Natural killer cell (primary cell): ENCODE measurements at places on chromosomes 5 and 9. TPM values are rescaled to one million over a fixed set of nuclear protein-coding genes. Genes with fewer than 3 reads are reported as not detected.

DNA sequence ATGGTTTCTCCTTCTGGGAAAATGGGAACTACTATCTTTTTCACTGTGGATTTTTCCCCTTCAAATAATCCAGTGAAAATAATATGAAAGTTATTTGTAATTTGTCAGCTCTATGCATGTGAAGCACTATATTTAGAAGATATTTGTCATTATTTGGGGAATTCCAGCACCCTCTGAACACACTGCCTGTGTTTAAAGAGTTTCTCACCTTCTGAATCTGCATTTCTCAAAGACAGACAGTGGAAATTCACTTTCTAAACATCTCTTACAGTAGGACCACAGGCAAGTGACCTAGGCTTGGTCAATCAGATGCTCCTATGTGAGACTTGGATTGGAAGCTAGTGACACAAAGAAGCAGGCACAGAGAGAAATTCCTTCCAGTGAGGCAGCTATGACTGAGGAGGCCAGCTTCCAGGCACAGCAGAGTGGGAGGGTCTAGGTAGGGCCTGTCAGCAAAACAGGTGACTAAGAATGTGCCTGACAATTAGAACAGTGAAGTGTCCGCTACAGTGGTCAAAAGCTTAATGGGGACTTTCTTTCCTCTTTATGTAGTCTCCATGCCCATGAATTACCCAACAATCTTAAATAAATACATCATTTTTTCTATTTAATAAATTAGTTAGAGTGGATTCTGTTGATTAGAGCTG is 167.2 kb downstream of the HMHB1 start:
- H3K36me3 ChIP-seq, result no peaks in the 10 kb centered on the region
- no peak overlapping the region for H3K27ac ChIP-seq
- no peaks in the 10 kb centered on the region for H3K4me1 ChIP-seq
- no peak overlapping the region for H3K4me3 ChIP-seq
- no peaks in the 10 kb centered on the region for H3K27me3 ChIP-seq

DNA sequence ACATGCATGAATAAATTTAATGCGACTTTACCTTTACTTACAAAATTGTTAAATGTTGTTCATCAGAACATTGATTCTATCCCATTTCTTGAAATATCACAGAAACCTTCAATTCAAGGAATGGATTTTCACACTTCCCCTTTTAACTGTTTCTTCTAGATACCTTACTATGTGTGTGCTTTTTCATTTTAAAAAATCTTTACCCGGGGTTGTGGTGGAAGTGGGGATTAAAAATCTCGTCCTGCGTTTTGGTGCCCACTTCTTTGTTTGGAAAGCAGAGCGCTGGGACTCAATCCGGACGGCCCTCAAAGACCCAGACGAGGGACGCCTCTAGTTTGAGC is 5.8 kb upstream of the MEF2C start:
- H3K4me1 ChIP-seq, result peaks cover 12% of the 10 kb centered on the region
- H3K27ac ChIP-seq, result peak overlapping the region; percentile 51
- no peaks in the 10 kb centered on the region for H3K36me3 ChIP-seq
- H3K27me3 ChIP-seq, result peaks cover 7% of the 10 kb centered on the region
- H3K4me3 ChIP-seq, result peak overlapping the region; percentile 44

GRCh38 chr5:32255540-32255900 is 57.2 kb downstream of the MTMR12 start:
- no peaks in the 10 kb centered on the region for H3K27me3 ChIP-seq
- H3K36me3 ChIP-seq, result peaks cover 66% of the 10 kb centered on the region
- DNase-seq, result no peak
- H3K4me1 ChIP-seq, result peaks cover 6% of the 10 kb centered on the region
- H3K27ac ChIP-seq, result no peak overlapping the region

DNA sequence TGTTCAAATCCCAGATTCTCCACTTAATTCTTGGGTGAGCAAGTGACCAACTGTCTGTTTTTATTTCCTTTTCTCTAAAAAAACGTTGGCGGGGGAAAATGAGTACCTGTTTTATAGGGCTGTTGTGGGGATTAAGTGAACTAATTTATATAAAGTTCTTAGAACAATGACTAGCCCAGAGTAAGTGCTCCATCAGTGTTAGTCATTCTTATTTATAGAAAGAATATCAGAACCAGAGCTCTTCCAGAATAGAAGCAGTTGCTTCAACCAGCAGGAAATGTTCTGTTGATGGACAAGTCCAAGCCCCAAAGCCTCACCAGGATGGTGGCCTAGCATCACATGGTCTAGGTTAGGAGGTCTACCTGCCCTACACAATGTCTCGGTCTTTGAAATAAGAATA is 379.2 kb downstream of the ACTL7B start:
- H3K27me3 ChIP-seq, result no peaks in the 10 kb centered on the region
- no peak overlapping the region for H3K27ac ChIP-seq
- no peak for DNase-seq

Gene OR1Q1
- total RNA-seq, result not detected

DNA sequence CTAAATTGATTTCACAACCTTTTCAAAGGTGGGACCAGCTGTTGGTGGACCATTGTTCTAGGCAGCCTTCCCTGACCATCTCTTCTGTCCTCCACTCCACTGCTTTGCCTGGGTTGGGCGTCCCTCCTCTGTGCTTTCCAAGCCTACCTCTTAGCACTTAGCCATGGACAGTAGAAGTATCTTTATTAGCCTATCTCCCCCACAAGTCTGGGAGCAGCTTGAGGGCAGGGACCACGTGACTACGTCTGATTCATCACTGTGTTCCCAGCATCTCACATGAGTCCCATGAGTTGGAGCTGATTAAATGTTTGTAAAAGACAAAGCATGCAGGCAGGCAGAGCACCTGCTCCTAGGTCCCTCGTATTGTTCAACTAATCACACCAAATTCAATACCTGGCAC is 20.9 kb downstream of the MORN5 start:
- no peak for DNase-seq
- no peaks in the 10 kb centered on the region for H3K4me1 ChIP-seq
- H3K4me3 ChIP-seq, result no peak overlapping the region
- no peak overlapping the region for H3K27ac ChIP-seq

GRCh38 chr9:105531530-105531929 is 26.4 kb upstream of the FKTN start:
- H3K36me3 ChIP-seq, result no peaks in the 10 kb centered on the region
- no peak overlapping the region for H3K27ac ChIP-seq
- no peaks in the 10 kb centered on the region for H3K4me1 ChIP-seq
- no peak for DNase-seq
- H3K4me3 ChIP-seq, result no peak overlapping the region
- no peaks in the 10 kb centered on the region for H3K27me3 ChIP-seq

DNA sequence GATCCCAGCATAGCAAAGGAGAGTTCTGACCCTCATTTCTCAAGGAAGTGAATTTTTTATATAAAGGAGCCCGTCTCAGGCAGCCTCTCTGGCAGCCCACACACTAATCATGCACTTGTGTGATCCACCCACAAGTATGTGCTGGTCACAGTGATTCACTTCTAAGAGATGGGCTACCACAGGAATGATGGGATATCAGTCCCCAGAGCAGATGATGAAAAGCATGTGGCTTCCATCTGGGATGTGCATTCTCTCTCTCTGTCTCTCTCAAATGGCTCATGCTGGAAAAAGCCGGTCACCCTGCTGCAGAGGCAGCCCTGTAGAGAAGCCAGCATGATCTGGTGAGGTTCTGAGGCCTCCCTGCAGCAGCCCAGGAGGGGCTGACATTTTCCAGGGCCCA is 74.2 kb upstream of the ADCY2 start:
- no peak overlapping the region for H3K27ac ChIP-seq
- DNase-seq, result no peak
- H3K4me3 ChIP-seq, result no peak overlapping the region
- no peaks in the 10 kb centered on the region for H3K4me1 ChIP-seq
- no peaks in the 10 kb centered on the region for H3K27me3 ChIP-seq

Gene BTNL3
- total RNA-seq, result not detected

Gene DIAPH1
- 419 TPM for total RNA-seq

GRCh38 chr5:75847561-75848021 is 130.4 kb upstream of the POC5 start:
- no peak overlapping the region for H3K4me3 ChIP-seq
- peaks cover 6% of the 10 kb centered on the region for H3K4me1 ChIP-seq
- peak overlapping the region; percentile 5 for H3K27ac ChIP-seq
- no peak for DNase-seq
- H3K36me3 ChIP-seq, result no peaks in the 10 kb centered on the region

DNA sequence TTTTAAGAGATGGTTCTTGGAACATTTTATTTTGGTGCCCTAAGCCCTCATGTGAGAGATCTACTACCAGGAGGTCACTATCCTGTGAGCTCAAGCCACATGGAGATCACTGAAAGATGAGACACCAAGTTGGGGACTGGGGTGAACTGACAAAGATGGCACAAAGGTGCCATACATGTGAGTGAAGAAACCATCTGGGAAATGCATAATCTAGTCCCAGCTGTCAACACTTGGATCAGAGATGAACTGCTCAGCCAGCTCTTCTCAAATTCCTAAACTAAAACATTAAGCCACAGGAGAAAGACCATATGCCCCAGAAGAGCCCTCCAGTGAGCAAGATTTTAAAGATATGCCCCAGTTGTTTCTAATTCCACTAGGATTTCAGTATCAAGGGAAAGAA is 22.2 kb upstream of the MYOT start:
- H3K4me3 ChIP-seq, result no peak overlapping the region
- H3K4me1 ChIP-seq, result no peaks in the 10 kb centered on the region
- H3K27ac ChIP-seq, result no peak overlapping the region
- no peaks in the 10 kb centered on the region for H3K27me3 ChIP-seq

DNA sequence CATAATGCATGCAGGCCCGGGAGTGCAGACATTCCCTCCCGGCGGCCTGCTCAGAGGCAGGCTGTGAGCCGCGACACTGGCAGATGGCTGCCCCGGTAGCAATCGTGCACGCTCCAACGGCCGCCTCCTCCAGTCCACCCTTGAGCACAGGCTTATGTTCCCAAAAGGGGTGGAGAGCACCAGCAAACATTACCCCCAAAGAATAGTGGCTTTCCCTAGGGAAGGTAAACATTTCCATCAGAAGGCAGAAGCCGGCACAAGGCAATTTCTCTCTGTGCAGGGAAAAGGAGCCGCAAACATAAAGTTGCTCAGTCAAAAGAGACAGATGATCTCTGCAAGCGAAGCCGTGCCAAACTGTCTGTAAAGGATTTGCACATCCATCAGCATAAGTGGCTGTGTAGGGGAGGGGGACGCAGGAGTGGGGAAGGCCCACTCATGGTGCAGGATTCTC is 92.5 kb downstream of the SIL1 start:
- no peak overlapping the region for H3K4me3 ChIP-seq
- no peak for DNase-seq
- H3K27me3 ChIP-seq, result no peaks in the 10 kb centered on the region
- H3K36me3 ChIP-seq, result no peaks in the 10 kb centered on the region
- no peak overlapping the region for H3K27ac ChIP-seq

GRCh38 chr5:82097-82496 is 9.9 kb upstream of the PLEKHG4B start:
- no peak overlapping the region for H3K27ac ChIP-seq
- no peak overlapping the region for H3K4me3 ChIP-seq
- H3K27me3 ChIP-seq, result no peaks in the 10 kb centered on the region
- no peaks in the 10 kb centered on the region for H3K4me1 ChIP-seq
- no peaks in the 10 kb centered on the region for H3K36me3 ChIP-seq
- no peak for DNase-seq

DNA sequence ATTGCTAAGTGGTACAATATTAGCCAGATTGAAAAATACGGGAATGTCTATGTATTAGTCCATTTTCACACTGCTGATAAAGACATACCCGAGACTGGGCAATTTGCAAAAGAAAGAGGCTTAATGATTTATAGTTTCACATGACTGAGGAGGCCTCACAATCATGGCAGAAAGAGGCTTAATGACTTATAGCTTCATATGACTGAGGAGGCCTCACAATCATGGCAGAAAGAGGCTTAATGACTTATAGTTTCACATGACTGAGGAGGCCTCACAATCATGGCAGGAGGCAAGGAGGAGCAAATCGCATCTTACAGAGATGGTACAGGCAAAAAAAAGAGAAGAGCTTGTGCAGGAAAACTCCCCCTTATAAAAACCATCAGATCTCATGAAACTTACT is 32.3 kb upstream of the OLFM1 start:
- H3K4me1 ChIP-seq, result no peaks in the 10 kb centered on the region
- H3K27me3 ChIP-seq, result peaks cover 2% of the 10 kb centered on the region
- no peak overlapping the region for H3K27ac ChIP-seq
- no peak overlapping the region for H3K4me3 ChIP-seq
- H3K36me3 ChIP-seq, result no peaks in the 10 kb centered on the region

GRCh38 chr5:134053314-134053839 is 48.6 kb upstream of the VDAC1 start:
- H3K27ac ChIP-seq, result no peak overlapping the region
- H3K27me3 ChIP-seq, result no peaks in the 10 kb centered on the region
- DNase-seq, result no peak
- H3K4me1 ChIP-seq, result peaks cover 16% of the 10 kb centered on the region
- H3K36me3 ChIP-seq, result no peaks in the 10 kb centered on the region
- H3K4me3 ChIP-seq, result no peak overlapping the region
